Stimulated activated CD8-positive, alpha-beta memory T cell treated with anti-CD3 and anti-CD28 coated beads, Interleukin-4, amount 100 ng/mL, for 24 hours (primary cell): ENCODE measurements at places on chromosomes 2 and 18.

- DNase-seq: no peak
Observed at GRCh38 chr2:240325016-240326007, 110.2 kb upstream of the GPC1 start.

DNA sequence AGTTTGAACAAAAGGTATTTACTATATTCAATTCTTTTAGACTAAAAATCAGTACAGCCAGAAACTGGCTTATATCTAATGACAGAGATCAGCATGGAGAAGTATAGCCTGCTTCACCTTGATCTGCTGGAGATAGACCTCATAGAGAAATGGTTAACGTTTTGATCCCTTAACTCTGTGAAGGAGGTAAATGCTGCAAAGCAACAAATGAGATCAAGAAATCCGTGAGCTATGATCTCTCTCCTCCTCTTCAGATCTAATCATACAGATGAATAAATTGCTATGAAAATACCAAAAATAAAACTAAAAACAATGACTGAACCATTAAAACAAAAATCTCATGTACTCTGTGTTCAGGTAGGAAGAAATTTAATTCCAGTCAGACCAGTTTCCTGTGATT is 42.8 kb downstream of the KLHL14 start:
- no peak for DNase-seq

DNA sequence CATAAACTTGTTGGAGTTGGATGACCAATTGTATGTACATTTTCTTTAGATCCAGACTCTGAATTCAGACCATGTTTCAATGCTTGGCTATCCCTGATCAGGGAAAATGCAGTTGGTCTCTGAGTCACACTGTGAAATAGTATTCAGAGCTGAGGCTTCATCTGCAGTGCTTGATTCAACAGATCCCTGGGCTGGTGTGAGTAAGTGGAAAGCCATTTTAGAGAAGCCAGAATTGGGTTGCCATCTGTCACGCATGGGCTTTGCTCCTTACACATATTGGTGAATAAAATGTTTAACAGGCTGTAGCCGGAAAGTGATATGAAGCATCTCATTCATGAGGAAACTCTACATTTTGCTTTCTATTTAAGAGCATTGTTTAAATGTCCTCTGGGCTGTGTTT is 50.0 kb upstream of the ACYP2 start:
- DNase-seq: no peak

GRCh38 chr2:22485486-22485885 is 899.5 kb upstream of the KLHL29 start:
- DNase-seq: no peak

DNA sequence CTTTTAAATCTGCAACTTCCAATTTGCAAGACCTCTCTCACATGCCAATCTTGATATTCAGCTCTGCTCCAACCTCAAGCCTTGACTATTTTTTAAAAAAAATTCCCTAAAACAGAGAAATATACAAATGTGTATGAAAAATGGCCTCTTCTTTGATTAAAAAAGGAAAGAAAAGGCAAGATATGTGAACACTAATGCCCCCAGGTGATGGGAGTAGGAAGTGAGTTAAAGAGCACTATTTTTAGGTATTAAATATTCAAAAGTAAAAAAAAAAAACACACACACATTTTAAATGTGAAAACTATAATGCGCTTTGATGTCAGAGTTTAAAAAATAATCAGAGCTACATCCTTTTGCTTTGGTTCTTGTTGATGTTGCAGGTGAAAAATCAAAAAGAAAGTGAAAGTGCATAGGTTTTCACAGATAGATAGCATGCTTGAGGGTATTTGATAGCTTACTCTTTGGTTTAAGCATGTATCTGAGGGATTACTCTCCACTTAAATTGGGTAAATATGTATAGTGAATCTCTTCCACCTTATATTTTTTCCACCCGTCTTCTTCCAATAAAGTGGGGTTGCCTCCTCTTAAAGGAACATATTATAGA is 406.0 kb upstream of the POU3F3 start:
- no peak for DNase-seq

GRCh38 chr2:176385219-176385759 is 116.0 kb downstream of the MTX2 start:
- no peak for DNase-seq

- no peak for DNase-seq
Observed at GRCh38 chr18:10285283-10285640, 169.2 kb upstream of the APCDD1 start.

GRCh38 chr2:98012561-98012991 is 16.8 kb upstream of the TMEM131 start:
- DNase-seq: no peak

GRCh38 chr2:132668987-132669907 is 758 bp downstream of the LYPD1 start:
- no peak for DNase-seq

GRCh38 chr2:194545978-194546377 is 1111.0 kb upstream of the SLC39A10 start:
- DNase-seq: no peak

DNA sequence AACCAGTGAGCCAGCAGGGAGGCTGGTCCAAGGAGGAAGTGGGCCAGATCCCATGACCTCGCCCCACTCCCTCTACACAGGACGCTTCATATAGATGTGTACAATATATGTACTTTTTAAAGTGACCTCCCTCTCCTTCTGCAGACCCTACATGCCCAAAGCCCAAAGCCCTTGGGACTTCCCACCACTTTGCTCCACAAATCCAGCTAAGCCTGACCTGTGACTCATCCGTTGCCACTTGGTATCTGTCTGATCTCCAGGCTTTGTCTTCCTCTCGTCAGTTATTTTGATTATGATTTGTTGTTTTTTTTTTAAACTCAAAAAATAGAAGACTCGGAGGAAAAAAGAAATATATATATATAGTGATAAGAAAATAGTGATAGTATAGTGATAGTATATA is 470.8 kb downstream of the KCNJ3 start:
- no peak for DNase-seq

- DNase-seq: no peak
Observed at GRCh38 chr18:22153428-22153827, 16.0 kb upstream of the GATA6 start.

DNA sequence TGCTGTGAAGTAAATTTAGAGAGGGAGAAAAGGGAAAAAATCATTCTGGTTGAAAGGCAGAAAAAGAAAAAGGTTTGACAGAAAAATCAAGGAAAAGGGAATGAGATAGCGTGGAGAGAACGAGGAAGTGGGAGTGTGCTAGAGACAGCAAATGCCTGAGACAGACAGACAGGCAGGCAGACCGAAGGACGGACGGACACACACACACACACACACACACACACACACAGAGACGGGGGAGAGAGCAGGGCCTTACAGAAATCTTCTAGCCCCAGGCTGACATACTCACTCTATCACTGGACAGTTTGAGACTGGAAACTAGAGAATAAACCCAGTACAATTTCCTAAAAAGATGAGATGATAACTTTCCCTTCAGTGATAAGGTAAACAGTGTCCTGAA is 238.4 kb downstream of the ZNF521 start:
- no peak for DNase-seq

DNA sequence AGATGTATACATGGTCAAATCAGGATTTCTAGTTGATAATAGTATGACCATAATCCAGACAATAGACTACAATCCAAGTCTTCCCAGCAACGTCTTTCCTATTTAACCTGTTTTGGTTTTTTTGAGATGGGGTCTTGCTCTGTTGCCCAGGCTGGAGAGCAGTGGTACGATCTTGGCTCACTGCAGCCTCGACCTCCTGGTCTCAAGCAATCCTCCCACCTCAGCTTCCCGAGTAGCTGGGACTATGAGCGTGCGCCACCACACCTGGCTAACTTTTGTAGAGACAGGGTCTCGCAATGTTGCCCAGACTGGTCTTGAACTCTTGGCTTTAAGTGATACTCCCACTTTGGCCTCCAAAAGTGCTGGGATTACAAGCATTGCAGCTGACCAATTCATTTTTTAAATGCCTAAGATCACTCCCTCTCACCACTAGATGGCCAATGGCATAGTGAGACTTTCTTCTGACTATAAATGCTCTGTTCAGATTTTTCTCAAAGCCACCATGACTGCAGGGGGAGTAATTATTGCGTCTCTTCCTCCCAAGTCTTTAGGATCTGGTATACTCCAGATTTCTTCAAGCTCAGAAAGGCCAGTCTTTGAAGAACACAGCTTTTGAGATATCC is 47.6 kb downstream of the HNRNPLL start:
- no peak for DNase-seq

- DNase-seq: no peak
Observed at GRCh38 chr2:120819720-120820210, 84.1 kb downstream of the GLI2 start.

DNA sequence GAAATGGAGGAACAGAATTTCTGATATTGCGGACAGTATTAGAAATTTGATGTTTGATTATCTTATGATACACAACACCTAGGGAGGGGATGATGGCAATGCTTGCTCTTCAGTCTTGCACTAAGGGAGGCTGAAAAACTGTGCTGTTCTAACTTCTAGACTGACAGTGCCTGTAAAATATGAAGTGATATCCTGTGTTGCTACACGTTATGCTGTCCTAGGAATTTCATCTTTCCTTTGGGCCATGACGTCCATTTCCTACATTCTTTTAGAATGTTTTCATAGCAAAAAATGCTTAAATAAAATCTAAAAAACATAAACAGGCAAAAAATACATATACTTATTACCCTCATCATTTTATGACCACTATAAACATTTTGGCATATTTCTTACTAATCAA is 55.3 kb downstream of the OSBPL1A start:
- no peak for DNase-seq

DNA sequence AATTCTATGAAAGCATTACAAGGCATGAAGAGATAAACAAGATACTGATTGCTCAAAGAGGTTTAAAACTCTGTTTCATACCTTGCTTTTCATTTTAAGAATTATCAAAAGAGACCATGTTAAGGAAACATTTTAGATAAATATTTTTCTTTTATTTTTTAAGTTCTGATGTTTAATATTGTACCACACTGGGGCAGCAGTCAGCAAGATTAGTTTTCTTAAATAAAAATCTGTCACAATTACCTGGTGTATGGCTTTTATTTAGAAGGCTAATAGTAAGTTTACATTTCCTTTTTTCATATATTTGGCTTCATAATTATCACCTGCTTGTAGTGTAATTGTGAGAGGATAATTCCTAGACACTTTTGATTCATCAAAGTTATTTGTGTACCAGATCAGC is 46.4 kb downstream of the ZNF804A start:
- no peak for DNase-seq

- no peak for DNase-seq
Observed at GRCh38 chr2:173658946-173659371, 304.3 kb downstream of the CDCA7 start.

DNA sequence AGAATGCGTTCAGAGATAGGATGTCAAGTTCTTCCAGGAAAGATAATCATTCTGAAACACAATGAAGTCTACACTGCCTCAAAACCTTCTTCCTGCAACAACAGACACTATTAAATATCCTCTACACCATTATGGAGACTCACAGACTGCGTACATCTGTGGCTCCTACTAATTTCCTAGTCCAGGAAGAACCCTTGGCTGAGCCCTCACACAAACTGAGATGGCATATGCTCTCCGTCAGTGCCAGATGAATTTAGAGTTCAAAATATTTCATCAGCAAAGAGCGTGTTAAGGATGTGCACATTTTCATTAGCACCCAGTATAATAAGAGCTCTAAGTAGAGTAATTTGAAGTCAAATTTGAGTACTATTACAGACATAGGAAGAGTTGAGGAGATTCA is 117.2 kb downstream of the TCF4 start:
- no peak for DNase-seq

DNA sequence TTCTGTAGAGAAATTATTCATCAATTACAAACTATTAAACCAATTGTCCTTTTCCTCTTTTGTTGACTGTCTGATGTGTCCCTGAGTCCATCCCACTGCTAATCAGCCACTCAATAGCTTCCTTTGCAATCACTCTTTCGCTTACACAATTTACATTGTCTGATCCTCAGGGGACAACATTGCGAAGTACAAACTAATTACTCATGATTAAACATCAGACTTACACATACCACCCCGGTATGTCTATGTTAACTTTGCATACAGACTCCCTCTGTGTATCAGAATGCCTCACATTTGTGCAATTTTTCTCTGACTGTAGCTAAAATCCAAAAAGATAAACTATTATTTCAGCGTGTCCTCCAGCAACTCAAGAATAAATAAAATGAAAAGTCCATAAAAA is 264.4 kb upstream of the REV1 start:
- DNase-seq: no peak

DNA sequence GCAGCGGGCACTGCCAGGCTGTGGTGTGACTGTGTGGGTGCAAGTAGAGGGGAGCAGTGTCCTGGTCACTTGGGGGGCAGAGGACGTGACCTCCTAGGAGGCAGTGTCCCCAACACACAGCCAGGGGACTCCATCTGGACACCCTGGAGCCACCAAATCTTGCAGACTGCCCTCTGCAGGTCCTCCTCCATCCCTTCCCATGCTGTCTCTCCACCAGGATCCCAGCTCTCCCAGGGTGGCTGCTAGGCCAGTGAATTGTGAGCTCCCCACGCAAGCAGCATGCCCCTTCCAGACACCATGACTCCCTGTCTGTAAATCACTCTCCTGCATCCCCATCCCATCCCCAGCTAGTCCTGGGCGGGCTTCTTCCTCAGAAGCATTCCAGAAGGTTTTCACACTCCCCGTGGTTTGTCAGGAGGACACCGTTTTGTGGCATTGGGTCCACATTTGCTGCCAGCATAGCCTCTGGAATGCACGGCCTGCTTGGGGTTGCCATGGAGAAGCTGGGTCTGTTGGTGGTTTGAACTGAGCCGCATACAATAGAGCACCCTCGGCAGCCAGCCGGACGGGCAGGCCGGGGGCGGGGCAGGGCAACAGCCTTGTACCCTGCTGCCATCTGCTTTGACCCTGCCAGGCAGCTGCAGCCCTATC is 210.7 kb downstream of the KLHL29 start:
- DNase-seq: no peak

- no peak for DNase-seq
Observed at GRCh38 chr18:22838639-22839277, 94.4 kb upstream of the RBBP8 start.

- no peak for DNase-seq
Observed at GRCh38 chr2:98070081-98070480, 16.9 kb upstream of the VWA3B start.

DNA sequence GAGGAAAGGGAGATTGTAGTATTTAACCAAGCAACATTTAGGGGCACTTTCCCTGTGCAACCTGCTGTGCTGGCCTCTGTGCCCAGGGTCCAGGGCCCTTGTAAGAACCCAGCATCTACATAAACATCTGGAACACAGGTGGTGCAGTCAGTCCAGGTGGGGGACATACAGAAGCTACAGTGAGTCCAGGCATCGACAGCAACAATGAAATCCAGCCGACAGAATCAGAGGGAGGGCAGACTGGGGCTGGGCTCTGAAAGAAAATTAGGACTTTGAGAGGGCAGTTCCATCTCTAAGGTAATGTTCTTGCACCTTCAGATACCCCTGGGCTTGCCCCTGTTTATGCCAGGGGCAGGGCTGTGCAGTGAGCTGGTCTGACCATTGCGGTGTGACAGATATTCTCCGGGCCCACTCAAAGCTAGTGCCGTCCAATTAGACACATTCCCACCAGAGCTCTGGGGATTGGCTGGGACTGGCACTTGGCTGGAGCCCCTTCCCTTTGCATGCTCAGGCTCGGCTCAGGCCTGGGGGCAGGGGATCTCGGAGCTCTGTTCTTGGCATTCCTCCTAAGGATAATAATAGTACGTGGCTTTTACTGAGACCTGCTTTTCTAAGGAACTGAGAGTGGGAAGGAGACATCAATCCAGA is 5.4 kb downstream of the LBH start:
- no peak for DNase-seq
